ENCODE measurements at places on chromosomes 13 and 19.

GRCh38 chr13:53612200-53612599, 583.6 kb downstream of the OLFM4 start:
- DNase-seq, result no peak

DNA sequence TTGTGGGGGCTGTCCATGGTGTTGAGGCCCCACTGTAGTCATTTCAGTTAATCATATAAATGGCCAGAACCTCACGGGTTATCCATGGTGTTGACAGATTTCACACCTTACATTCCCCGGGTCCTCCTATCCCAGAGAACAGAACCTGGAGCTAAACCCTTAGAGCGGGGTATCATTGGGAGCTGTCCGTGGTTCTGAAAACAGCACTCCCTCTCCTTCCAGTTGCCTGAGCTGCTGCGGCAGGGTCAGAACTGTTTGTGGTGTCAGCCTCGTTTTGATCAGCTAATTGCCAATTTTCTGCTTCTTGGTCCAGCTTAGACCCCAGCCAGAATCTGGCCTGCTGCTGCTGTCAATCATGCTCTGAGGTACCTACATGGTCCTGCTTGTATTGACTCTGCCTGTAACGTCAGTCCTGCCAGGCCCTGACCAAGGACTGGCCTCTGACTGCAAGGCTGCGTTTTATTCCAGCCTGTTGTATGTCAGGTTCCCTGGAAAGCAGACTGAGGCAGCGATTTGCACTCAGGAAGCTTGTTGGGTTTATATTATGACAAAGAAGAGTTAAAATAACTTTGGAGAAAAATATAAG, 55.8 kb upstream of the KCTD15 start:
- DNase-seq, result peak; percentile 20

DNA sequence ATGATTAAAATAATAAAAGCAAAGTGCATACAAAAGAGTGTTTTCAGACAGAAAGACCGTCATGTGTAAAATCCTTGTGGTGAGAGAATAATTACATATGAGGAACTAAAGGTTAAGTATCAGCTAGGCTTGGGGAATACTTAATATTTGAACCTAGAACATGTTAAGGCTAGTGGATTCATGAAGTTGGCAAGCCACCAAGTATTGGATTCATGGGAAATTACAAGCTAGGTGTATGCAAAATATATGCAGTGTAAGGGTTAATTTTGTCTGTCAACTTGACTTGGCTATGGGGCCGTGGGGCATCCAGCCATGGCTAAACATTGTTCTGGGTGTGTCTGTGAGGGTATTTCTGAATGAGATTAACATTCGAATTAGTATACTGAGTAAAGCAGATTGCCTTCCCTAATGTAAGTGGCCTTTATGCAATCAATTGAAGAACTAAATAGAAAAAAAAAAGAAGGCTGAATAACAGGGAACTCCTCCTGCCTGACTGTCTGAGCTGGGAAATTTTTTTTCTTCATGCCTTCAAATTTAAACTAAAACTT, 533.5 kb upstream of the KLF12 start:
- no peak for DNase-seq

- DNase-seq, result no peak
Measured at GRCh38 chr19:15962319-15962718, 13.5 kb downstream of the OR10H4 start.

GRCh38 chr19:49502866-49503581, 6.8 kb downstream of the RPS11 start:
- DNase-seq, result peak; percentile 68

GRCh38 chr19:6074709-6075403, 35.4 kb downstream of the RFX2 start:
- DNase-seq, result no peak

DNA sequence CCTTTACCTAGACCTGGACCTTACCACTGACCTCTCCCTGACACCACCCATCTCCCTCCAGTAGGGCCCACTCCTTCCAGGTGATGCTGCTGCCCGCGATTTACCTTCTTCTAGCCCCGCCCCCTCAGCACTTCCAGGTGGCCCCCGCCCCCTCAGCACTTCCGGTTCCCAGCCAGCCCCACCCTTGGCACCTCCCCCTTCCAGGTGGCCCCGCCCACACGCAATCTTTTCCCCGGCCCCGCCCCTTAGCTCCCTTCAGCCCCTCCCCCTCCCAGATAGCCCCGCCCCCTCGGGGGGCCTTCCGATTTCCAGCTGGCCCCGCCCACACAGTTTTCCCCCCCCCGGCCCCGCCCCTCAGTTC, 586 bp downstream of the LIG1 start:
- no peak for DNase-seq

DNA sequence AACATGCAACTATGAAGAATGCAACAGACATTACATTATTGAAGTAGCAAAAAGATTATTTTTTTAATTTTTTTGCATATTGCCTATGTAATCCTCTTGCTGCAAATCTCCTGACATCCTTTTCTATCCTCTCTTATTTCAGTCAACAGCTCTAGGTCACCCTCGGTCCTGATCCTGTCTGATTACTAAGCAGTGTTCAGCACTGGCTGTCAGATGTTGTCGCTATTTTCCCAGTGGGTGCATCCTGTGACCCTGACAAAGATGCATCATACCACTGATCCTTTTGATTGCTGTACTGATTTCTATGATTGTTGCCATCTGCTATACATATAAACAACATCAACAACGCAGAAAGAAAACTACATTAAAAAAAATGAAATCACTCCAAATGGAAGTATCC, 443.7 kb upstream of the PRR20A start:
- no peak for DNase-seq

DNA sequence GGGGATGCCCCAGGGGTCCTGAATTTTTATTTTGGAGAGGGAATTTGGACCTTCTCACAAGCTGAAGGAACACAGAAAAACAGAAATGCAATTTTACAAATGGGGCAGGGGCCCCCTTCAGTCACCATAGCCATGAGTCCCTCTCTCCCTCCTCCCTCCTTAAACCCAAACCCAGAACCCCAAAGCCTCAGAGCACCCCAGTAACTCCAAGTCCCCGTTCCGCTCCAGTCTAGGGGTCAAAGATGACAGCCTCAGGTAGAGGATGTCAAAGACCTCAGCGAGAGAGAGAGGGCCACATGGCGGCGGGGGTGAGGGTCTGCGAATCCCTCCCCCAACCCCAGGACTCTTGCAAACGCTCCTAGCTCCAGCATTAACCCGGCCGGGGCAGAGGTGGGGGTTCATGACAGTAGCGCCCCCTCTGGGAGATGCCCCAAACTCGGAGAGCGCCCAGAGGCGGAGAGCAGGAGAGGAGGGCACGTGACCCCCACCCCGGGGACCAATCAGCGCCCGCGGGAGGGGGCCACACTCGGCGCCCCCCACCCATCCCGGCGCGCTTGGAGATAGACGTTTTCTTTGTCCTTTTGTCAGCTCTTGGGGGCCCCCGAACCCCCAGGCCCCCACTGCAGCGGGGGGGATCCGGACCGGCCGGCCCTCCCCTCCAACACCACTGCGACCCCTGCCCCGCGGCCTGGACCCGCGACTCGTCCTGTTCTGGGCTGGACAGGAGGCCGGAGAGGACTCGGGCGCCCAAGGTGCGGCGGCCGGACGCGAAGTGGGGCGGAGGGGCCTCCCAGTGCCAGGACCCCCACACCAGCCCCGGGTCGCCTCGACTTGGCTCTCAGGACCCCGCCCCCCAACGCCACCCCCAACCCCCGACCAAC, 20.8 kb upstream of the SEMA6B start:
- no peak for DNase-seq

GRCh38 chr13:43239275-43239840, 216.0 kb downstream of the DNAJC15 start:
- DNase-seq, result no peak

DNA sequence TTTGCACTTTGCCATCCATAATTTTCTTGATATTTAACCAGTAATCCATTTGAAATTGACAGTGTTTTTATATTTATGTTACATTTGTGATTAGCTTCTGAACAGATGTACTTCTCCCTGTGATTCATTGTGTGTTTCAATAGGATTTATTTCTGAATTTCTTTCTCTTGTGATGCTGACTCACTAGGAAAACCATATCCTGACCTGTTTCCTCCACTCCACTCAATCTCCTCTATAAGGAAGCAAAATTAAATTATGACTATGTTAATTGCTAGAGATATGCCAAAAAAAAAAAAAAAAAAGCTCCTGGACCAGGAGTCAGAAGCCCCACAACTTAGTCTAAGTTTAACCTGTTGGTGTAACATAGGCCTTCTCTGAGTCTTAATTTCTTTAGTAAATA, 614.6 kb upstream of the SPRY2 start:
- DNase-seq, result no peak

DNA sequence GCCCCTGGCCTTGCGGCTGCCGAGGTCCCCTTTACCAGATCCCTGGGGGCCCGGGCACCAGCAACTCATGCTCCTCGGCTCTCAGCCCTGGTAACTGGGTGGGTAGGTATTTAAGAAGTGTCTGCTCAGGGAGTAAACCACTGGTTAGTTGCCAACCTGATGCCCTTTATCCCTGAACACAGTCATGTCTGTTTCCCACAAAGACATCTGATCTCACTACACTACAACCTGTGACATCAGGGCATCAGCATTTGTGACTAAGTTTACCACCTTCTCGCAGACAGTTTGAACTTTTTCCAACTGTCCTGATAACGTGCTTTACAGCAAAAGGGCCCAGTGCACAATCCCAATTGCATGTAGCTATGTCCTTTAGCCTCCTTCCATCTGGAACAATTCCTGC, 22.0 kb downstream of the GGACT start:
- DNase-seq, result no peak

DNA sequence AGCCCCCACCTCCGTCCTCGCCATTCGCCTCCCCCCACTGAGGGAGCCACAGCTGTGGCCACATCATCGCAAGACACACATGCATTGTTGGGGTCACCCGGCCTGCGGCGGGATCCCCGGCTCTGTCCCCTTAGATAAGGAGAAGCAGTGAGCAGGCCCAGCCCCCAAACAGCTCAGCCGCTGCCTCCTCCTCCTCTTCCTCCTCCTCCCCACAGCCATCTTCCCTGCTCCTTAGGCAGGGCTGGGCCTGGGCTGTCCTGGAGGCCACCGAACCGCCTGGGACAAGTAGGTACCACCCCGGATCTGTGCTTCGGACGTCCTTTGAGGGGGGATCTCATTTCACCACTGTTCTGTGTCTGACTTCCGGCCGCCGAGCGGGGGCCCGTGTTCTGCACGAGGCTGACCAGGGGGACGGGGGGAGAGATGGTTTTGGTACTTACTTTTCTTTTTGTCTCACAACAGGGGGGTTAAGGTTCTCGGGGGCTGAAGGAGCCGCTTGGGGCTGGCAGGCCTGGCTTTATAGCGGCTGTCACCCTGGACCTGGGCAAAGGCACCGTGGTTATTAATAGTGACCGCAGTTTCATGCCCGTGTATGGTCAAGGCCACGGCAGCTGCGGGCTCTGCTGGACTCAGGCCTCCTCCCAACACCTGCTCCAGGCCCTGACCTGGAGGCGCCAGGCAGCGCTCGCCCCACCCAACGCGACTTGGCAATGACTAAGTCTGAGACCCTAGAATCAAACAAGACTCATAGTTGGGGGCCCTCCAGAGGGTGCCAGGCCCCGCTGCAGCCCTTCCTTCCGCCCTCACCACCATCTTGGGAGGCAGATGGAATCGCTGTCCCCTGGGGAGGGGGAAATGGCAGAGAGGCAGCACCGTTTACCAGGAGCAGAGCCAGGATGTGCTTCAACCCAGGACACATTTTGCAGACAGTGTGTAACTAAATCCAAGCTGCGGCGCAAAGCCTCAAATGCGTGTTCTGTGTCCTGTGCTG, 18.3 kb downstream of the NMRK2 start:
- DNase-seq, result no peak

GRCh38 chr13:85671336-85671735, 127.9 kb downstream of the SLITRK6 start:
- no peak for DNase-seq

DNA sequence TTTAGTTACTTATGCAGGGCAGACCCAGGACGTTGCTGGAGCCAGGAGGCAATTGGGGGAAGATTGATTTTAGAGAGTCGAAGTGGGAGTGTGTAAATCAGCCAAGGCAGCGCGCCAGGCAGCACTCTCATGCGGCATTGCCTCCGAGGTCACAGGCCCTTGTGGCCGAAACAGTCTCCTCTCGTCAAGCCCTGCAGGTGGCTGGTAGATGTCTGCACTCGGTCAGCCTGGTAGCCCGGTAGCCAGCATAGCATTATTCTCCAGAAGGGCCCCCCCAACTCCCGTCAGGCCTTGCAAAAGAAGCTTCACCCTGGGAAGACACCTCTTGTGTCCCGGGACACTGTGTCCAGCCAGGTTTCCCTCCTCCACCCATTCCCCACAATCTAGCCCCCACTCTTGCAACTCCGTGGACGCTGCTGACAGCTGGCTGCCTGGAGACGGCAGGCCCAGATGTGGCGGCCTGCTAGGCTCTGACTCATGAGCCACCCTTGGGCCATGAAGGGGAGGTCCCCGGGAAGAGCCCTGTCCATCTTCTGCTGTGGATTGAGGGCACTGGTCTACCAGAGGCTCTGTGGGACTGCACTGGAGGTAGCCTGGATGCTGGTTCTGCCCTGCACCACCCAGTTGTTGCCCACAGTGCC, 2.6 kb upstream of the PEPD start:
- no peak for DNase-seq

DNA sequence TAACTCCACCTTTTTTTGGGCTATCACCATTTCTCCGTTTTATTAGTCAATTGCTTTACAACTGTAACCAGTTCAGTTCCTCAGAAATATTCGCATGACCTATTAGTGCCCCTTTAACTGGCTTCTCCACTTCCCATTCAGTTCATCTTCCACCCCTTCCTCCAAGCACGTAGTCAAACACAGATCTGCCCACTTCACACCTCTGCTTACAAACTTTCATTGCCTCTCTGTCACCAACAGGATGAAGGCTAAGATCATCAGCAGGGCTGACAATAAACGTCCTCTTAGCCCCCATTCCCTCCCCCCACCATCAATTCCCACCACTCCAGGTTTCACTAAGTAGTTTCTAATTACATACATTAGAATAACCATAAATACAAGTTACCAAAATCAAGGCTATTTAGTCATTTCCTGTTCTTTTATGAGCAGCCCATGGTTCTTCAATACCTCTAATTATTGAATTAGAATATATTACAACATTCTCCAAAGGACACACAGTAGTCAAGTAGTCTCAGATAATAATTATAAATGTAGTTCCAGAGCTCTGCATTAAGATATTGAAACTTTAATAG, 95.7 kb downstream of the SPRY2 start:
- DNase-seq, result no peak

- DNase-seq, result no peak
Measured at GRCh38 chr13:61039302-61039701, 376.3 kb downstream of the PCDH20 start.

GRCh38 chr13:75797719-75798118, 161.6 kb downstream of the LMO7 start:
- no peak for DNase-seq

GRCh38 chr13:34034411-34034810, 216.5 kb downstream of the RFC3 start:
- DNase-seq, result no peak

DNA sequence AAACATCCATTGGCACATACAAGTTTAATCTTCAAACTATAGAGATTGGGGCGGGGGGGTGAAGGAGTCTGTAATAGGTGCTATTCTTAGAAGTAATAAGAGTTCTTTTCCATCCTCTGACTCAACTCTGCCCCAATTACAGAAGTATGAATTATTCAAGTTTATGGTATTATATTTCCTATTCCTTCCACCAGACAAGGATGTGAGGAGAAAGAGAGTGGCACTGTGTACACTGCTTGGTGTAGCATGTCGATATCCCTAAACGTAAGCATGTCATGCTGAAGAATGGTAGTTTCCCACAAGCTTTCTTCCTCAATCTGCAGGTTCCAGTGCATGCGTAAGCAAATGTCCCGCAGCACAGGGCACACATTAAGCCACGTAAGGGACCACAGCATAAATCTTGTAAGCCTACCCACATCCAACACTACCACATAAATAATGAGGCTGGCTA, 14.1 kb downstream of the BRD4 start:
- DNase-seq, result no peak

- DNase-seq, result no peak
Measured at GRCh38 chr13:30846866-30847265, 59.2 kb upstream of the MEDAG start.

Measured in astrocyte of the cerebellum (primary cell).